ENCODE measurements at places on chromosomes 12 and 14.

DNA sequence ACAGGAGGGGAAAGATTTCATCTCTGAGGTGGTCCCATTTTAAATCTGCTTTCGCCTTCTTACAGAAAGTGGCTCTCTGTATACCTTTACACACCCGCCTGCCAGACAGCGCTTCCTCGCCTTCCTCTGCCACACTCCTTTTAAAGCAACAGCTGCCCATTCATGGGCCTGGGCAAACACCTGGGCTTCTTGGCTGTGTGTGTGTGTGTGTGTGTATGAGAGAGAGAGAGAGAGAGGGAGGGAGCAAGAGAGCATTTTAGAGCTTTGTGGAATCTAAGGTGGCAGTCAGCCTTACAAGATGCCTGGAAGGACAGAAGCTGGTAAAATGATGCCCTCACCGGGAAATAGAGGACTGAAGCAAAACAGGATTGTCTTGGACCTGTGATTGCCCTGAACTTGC is 20.0 kb downstream of the PTHLH start:
- no peak for DNase-seq

GRCh38 chr12:132238488-132238854 is 90.9 kb downstream of the GALNT9 start:
- no peak for DNase-seq

DNA sequence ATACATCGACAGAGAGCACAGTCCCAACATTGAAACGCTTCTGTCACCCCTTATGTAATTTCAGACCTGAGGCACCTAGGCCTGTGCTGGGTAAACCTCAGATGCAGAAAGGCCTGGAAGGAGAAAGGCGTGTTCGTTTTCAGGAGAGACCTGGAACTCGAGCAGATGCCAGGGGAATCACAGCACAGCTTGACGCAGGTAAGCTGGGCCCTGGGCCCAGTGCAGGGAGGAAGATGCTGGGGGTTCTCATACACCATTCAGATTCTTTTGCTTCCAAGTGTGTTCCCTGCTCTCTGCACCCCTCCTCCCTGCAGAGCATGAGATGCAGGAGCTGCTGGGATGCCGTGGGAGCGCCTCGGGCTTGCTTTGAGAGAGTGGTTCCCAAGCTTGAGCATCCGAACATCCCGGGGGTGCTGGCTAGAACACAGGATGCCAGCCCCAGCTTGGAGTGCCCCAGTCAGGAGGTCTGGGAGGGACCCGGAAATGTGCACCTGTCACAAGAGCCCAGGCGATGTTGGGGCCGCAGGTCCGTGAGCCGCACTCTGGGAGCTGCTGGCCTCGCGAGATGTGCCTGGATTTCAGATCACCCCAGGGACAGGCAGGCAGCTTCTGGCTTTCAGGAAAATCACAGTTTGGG is 35.9 kb downstream of the FZD10 start:
- no peak for DNase-seq

DNA sequence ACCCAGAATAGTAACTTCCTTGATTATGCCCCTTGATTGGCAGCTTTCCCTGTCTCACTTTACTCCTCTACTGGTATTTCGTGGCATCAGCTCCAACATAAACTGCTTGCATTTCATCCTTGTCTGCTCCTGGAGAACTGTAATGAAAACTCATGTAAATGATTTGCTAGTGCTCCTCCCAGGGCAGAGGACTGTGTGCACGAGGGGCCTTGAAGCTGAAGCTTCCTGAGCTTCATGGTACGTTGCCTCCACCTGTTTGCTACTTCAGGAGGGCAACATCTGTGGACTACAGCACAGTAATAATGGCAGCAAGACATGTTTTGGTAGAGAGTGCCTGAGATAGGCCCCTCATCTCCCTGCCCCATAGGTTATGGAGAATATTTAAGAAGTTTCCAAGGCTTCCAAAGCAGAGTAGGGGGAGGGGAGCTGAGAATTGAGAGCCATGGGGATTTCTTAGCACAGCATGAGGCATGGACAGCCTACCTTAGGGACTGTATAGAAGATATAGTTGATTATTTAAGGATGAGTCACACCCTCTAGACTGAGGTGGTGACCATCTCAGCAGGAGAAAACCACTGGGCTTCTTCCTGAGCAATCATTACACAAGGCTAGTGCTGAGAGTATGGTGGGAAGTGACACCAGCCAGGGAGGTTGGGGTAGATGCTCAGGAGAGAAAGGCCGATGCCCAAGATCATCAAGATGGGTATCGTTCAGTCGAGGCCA is 29.5 kb downstream of the CCDC198 start:
- no peak for DNase-seq

DNA sequence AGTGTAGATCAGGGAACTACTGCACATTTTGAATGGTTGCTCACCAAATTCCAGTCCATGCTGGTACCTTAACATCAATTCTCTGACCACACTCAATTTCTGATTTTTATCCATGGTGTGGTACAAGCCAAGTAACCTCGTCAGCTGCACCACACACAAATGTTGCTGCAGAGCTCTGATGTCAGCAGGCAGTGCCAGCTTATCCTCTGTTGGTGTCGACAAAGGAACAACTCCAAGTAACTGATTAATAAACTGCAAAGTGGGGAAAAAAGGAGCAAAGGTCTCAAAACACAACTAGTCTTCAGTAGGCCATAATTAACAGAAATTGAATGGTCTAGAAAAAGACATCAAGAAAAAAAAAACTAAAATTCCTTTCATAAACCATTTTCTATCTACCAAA is 47.4 kb downstream of the NAA25 start:
- DNase-seq, result no peak

DNA sequence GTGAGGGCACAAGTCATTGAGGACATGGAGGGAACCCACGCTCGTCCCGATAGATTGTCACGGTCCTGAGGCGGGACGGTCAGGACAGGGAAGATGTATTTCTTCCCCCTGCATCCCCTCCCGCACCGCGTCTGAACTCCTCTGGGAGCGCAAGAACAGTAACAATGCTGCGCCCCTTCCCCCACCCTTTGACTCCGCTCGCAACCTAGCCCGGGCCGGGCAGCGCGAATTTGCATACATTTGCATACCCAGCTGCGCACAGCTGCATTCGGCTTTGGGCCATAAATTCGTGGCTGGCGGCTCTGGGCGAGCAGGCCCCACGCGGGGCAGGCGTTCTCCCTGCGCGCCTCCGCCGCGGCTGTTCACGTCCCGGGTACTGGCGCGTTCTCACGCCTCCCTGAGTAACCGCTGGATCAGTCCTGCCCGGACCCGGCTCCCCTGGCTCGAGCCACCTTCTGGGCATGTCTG is 29.0 kb upstream of the SMUG1 start:
- no peak for DNase-seq

GRCh38 chr14:22265319-22266141 is 323.5 kb downstream of the DAD1 start:
- DNase-seq, result no peak

- DNase-seq, result no peak
Observed at GRCh38 chr14:72608391-72609204, 285.3 kb downstream of the DPF3 start.

- no peak for DNase-seq
Observed at GRCh38 chr14:91901449-91902226, 34.3 kb upstream of the TC2N start.

DNA sequence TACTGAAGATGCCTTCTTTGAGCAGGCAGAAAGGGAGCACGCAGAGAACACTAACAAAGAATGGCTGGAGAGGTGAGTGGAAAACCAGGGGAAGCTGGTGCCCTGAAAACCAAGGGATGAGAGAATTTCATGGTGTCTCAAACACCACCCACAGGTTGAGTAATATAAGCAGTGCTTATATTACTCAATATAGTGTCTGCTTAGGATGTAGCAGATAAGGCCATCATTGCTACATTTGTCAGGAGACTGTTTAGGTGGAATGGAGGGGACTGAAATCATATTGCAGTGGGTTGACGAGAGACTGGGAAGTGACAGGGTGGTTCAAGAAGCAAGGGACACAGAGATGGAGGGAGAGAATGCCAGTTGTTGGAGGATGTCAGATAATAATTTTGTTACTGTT is 20.6 kb downstream of the PKP2 start:
- no peak for DNase-seq

DNA sequence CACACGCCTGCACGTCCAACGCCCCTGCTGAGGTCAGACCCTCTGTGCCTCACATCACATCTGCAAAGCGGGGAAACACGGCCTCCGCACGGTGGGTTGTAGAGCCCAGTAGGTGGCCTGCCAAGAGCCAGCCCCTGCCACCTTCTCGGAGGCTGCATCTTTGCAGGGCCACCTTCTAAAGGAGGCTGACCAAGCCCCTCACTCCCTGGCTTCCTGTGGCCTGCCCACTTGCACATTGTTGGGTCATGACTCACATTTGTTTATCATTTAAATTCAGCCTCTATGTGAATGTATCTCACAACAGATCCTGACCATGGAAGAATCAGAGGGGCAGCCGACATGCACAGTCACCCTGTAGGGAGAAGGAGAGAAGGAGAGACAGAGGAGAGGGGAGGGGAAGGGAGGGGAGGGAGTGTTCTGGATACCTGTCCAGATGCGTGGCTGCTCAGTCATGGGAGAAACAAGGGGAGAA is 319.5 kb upstream of the DIO3 start:
- no peak for DNase-seq

DNA sequence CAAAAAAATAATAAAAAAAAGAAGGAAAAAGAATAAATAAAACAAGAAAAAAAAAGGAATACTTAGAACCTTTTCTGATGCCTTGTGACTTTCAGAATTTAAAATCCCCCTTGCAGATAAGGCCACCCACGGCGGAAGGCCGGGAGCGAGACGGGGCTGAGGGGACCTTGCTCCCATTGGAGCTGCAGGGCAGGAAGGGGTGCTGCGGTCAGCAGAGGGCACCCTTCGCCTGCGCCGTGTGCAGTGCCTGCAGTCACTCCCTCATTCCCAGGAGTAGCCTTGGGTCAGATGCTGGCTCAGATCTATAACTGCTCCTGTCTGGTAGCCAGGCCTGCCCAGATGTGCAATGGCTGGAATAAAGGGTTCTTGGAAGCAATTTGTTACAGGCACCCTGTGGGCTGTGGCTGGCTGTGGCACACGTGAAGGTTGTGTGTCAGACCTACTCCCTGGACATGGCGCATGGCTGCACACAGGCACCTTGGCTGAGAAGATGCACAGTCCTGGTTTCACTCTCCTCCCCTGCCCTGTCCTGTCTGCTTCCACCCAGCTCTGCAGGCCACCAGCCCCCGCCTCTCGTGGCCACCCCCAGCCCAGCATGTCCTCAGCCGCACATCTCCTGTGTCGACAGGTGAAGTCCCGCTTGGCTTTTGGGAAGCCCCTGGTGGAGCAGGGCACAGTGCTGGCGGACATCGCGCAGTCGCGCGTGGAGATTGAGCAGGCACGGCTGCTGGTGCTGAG is 13.4 kb upstream of the ALDH2 start:
- no peak for DNase-seq

- DNase-seq, result no peak
Observed at GRCh38 chr12:8887285-8887715, 27.0 kb upstream of the PHC1 start.
